Posterior cingulate gyrus (tissue), 11 donors: ENCODE measurements at places on chromosomes 1 and 21.
A peak's percentile ranks its signal among the peaks of the same experiment; 100 is the strongest.

GRCh38 chr1:243639027-243639658 lies 210.9 kb downstream of the AKT3 start:
- DNase-seq = no peak

GRCh38 chr1:3074800-3075199 lies 5.8 kb downstream of the PRDM16 start:
- DNase-seq = no peak

- no peak for DNase-seq
Observed at GRCh38 chr1:57084701-57085100, 118.9 kb upstream of the C8B start.

DNA sequence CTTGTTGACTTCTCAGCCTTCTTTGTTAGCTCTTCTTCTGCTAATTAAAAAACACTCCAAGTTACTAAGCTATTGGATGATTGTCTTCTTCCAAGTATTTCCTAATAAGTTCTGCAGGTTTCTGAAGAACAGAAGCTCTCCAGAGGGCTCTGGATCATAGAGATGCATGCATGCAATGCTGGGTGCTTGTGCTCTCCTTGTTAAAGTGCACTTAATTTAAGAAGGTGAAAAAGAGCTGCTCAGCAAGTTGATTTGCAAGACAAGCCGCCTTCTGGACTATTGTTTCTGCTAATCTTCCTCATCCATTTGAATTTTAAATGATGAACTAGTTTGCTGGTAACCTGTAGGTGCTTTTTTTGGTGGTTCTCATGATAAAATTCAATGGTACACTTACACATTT lies 16.1 kb downstream of the RRP15 start:
- DNase-seq = no peak

- DNase-seq = no peak
Observed at GRCh38 chr1:174916846-174917245, 82.9 kb upstream of the CACYBP start.

DNA sequence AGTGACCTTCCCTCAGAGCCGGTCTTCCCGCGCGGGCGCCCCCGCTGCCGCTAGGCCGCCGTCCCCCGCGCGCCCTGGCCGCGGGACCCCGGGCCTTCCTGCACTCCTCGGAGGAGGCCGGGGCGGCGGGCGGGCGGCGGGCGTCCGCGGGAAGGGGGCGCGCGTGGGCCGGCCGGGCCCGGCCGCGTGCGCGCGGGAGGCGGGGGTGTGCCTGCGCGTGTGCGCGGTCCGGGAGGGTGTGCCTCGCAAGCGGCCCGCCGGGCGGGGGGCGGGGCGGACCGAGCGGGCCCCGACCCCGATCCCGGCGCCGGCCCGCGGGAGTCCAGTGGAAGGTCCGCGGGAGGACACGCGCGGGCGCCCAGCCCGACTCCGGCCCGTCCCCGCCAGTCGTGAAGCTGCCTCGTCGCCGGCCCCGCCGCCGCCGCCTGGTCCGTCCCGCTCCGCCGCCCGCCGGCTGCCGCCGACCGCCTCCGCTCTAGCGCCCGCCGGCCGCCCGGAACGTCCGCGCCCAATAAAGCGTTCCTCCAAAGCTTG lies 438 bp downstream of the MRPS6 start:
- DNase-seq = peak; percentile 16

GRCh38 chr1:33723251-33723650 lies 140.6 kb upstream of the HMGB4 start:
- no peak for DNase-seq

- no peak for DNase-seq
Observed at GRCh38 chr1:57163325-57163724, 197.5 kb upstream of the C8B start.

GRCh38 chr1:66927528-66927927 lies 2.7 kb downstream of the MIER1 start:
- no peak for DNase-seq

DNA sequence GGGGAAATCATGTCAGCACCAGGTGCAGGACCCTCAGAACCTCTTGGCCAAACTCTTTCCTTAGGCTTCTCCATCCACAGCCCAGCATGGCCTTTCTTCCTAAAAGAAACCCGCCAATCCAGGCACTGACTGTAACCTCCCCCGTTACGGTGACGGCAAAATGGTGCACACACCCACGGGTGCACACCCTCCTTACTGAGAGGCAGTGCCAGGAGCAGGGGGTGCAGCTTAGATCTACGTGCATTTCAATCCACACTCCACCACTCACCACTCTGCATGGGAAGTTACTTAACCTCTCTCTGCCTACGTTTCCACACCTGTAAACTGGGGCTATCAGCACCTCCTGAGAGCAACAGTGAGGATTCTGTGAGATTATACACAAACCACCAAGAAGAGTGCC lies 31.0 kb downstream of the SUSD4 start:
- DNase-seq = no peak

DNA sequence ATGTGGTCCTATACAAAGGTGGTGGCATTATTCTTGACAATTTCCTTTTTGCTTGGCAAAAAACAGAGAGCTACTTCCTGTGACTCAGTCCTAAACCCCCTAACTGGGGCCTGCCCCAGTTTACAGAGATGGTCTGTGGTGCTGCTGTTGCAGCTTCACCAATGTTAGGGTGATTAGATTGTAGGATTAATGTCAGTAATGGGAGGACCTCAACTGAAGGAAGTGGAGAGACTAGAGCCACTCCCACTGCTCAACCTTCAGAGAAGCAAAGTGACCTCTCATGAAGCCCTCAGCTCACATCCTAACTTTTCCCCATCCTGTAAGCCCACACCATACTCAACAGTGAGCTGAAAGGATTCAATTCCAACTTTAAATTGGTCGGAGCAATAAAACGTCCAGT lies 3.6 kb downstream of the S100A6 start:
- no peak for DNase-seq

- DNase-seq = no peak
Observed at GRCh38 chr1:230317823-230318819, 108.0 kb downstream of the PGBD5 start.

- no peak for DNase-seq
Observed at GRCh38 chr1:221712198-221712684, 29.6 kb downstream of the DUSP10 start.

- no peak for DNase-seq
Observed at GRCh38 chr1:204520834-204521709, 4.9 kb downstream of the MDM4 start.

DNA sequence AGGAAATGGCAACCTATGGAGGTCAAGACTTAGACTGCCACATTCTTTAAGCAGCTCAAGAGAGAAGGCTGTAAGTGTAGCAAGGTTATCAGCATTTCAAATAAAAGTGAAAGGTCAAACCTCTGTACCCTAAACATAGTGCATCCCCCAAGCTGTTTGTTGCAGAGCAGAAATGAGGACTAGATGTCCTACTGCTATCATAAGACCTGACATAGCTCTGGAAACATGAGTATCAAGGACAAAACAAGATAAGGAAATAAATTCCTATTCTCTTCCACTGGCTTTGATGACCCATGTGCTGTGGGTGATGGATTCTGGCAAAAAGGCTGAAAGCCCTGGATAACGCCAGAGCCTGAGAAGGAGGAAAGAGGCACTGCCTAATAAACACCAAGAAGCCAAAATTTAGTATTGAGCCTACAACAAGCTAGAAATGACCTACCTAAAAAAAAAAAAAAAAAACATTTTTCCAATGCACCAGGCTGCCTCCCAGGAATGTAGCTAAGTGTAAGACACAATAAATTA lies 35.9 kb downstream of the URB1 start:
- DNase-seq = no peak

DNA sequence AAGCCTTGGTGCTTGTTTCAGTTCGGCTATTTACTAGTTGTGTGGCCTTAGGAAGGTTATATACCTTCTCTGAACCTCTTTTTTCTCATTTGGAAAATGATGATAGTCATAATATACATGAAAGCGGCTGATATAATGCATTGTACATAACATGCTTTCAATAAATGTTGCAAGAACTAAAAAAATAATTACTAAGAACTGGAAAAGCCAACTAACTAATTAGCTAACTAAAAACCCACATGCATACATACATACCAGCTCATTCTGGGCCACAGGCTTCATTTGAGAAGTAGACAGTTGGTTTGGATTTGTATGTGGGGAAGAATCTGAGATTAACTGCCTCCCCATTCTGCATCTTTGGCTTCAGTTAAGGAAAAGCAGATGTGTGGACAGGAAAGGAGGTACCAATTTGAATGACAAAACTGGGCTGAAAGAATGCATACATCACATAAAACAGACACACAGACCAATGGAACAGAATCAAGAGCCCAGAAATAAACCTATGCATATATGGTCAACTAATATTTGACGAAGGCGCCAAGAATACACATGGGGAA lies 217.9 kb downstream of the TM2D1 start:
- DNase-seq = no peak

GRCh38 chr1:67682659-67683197 lies 2.3 kb upstream of the GADD45A start:
- no peak for DNase-seq

DNA sequence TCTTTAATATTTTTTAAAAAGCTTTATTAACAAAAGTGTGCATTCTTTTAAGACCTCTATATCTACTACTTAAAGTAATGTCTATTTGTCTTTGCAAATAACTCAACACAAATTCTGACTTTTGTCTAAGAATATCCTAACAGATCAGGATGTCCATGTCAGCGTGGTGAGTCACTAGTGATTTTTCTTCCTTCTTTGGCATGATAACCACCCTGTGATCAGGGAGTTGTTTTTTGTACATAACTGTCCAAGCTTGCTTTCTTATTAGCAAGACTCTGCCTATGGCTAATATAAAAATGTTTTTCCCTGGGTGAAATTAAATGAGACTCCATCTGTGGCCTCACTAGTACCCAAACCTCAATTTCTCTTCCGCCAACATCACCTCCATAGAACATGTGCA lies 688.9 kb upstream of the ADGRL2 start:
- no peak for DNase-seq

GRCh38 chr21:20253261-20253660 lies 744.9 kb upstream of the NCAM2 start:
- no peak for DNase-seq

GRCh38 chr21:15333136-15333710 lies 268.4 kb upstream of the NRIP1 start:
- DNase-seq = no peak

- no peak for DNase-seq
Observed at GRCh38 chr1:218294546-218294945, 9.5 kb downstream of the RRP15 start.

DNA sequence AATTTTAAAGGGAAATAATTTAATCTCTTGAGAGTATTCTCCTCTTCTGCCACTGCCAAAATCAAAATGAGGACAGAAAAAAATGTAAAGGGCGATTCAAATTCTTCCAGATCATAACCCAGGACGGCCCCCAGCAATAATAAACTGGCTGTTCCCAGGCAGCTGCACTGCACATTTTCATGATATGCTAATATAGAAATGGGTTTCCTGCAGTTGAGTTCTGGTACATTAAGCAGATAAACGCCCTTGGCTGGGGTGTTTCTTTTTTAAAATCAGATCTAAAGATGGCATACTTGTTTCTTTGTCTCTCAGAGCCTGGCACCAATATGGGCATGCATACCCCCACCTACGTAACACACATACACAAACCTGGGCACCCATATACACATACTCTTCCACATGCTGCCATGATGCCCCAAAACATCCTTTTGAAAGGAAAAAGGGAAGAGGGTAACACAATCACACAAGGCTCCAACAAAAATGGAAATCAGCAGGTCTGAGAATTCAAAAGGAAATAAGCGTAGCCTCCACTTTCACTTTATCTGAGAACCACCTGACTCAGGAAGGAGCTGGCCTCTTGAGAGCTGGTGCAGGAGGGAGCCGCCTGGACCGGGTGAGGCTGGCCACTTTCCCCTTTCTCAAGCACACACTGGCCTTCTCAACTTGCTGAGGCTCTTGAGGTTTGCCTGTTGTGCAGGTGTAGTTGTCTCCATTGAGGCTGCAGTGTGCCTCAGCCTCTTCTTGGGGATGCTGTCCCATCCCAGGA lies 653.4 kb downstream of the KIF26B start:
- no peak for DNase-seq

- no peak for DNase-seq
Observed at GRCh38 chr1:203166192-203166940, 9.3 kb downstream of the MYBPH start.

DNA sequence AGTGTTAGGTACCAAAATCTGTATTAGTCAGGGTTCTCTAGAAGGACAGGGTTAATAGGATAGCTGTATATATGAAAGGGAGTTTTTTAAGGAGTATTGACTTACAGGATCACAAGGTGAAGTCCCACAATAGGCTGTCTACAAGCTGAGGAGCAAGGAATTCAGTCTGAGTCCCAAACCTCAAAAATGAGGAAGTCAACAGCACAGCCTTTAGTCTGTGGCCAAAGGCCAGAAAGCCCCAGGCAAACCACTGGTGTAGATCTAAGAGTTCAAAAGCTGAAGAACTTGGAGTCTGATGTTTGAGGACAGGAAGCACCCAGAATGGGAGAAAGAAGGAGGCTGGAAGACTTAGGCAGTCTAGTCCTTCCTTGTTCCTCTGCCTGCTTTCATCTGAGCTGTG lies 487.5 kb upstream of the CHRM3 start:
- no peak for DNase-seq

- DNase-seq = no peak
Observed at GRCh38 chr21:41715649-41716281, 51.1 kb downstream of the RIPK4 start.

GRCh38 chr1:95780836-95781235 lies 546.8 kb downstream of the RWDD3 start:
- no peak for DNase-seq
